ENCODE measurements at places on chromosomes 2 and 18.

DNA sequence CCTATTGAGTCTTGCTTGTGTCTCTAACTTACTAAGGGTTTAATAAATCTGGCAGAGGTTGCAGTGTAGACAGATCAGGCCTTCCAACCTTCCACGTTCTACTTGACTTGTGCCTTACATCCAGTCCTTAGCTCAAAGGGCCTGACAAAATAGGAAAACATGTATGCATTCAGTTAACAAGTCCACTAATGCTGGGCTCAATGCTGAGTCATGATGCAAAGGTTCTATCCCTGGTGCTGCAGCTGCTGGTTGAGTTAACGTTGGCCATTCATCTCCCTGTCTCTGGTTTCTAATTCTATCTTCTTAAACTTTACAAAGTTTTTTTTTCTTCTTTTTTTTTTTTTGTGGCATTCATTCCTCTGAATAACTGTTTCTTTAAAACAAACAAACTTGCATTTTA is 46.3 kb upstream of the ITGB6 start:
- no peak for DNase-seq

DNA sequence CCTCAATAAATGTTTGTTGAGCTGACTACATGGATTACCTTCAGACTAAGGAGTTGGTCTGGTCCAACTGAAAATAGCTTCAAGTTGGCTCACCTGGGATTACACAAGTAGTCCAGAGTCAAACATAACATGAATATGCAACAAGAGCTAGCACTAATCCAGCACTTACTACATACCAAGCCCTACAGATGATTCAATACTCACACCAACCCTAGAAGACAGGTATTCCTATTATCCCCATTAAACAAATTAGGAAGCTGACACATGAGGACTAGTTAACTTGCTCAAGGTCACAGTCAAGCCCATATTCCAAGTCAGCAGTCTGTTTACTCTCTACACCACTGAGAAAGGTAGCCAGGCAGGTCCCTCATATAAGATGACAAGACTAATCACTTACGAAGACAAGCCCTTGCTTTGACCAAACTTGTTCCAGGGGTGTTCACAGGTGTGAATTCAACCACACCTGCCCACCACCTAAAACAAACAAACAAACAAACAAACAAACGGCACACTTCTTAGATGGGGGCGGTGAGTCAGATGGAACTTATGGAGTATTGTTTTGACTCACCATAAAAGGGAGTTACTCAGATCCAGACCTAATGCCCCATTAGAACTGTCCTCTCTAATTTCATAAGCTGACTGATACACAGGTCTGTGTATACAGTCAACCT is 29.1 kb downstream of the TMEM131 start:
- no peak for DNase-seq

- DNase-seq: no peak
These were observed 44.5 kb upstream of the TMEM247 start for GRCh38 chr2:46434851-46435273.

- no peak for DNase-seq
These were observed 122.5 kb downstream of the FHOD3 start for GRCh38 chr18:36419900-36420531.

DNA sequence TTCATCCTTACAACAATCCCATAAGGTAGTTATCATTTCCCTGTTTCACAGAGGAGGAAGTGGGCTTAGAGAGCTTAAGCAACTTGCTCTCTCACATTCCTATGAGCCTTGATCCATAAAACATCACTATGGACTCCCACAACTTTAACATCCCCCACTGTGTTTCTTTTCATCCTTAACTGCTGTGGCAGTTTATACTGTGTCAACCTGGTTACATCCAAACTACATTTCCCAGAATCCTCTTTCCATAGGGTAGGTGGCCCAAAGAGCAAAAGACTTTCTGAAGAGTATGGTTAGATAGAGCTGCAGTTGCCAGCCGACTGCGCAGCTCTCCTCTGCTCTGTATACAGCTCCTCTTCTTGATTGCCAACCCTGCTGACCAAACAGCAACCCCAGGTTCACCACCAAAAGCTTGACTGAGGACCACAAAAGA is 22.5 kb downstream of the MAP3K2 start:
- DNase-seq: no peak

DNA sequence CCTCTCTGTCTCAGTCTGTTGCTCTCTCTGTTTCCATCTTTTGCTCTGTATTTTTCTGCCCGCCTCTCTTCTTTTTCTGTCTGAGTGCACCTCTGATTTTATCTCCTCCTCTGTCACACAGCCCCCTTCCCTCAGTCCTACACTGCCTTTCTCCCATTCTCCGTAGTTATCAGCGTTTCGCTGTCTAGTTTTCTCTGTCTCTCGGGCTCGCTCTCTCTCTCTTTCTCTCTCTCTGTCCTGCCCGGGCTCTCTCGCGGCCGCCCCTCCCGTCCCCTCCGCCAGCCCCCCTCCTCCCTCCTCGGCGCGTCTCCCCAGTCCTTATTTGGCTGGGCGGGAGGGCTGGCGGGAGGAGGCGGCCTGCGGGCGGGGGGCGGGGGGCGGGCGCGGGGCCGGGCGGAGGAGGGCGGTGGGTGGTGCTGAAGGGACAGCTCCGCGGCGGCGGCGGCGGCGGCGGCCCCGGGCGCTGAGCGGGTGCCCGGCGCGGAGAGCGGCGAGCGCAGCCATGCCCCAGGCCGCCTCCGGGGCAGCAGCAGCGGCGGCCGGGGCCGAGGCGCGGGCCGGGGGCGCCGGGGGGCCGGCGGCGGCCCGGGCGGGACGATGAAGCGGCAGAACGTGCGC is at the start of gene KCNK3:
Gene KCNK3, plus strand, starts transcription at position 444 of the 618 bp plus-strand sequence. Its CDS starts 154 bp downstream, at position 598.
- peak; percentile 30 for DNase-seq

GRCh38 chr18:32460171-32460731 is 10.4 kb downstream of the GAREM1 start:
- DNase-seq: no peak

DNA sequence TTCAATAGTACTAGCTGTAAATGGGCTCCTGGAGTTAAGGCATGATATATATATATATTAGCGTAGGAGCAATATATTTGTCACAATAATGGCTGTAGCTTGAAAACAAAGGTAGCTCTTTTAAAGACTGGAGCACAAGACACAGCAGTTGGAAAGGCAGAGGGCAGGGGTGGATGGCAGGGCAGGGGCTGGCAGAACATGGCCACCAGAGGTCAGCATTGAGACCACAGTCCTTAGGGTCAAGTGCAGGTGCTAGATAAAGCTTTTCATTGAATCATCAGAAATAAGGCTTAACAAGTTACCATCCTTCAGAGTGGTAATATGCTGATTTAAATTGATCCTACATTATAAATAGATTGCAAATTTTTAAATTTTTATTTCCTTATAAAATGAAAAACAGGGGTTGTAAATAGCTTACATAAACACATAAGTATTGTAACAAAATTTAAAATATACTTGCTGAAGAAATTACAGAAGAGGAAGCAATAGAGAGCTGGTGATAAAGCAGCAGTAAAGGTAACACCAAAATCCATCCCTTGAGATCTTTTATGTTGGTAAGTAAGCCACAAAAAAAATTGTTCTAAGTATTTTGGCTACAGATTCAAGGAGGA is 161.2 kb upstream of the PIEZO2 start:
- no peak for DNase-seq

GRCh38 chr18:14940735-14941134 is 192.8 kb downstream of the ANKRD30B start:
- no peak for DNase-seq

DNA sequence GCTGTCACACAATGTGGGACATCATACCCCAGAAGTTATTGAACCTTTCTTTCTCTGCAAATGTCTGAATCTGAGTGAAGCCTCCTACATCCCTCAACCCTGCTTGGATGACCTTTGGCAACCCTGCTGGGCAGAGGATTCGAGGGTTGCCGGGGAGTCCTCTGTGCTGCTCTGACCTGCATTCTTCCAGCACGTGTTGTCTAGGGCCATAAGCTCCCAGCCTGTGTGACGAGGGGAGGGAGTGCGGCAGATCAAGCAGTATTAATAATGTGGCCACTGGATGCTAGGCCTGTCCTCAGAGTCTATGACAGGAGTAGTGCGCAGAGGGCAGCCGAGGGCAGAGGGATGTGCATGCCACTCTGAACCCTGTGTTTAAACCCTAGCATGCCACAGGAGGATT is 58.8 kb downstream of the RPL37A start:
- DNase-seq: no peak

GRCh38 chr2:234958746-234959395 is 7.1 kb downstream of the SH3BP4 start:
- DNase-seq: no peak

DNA sequence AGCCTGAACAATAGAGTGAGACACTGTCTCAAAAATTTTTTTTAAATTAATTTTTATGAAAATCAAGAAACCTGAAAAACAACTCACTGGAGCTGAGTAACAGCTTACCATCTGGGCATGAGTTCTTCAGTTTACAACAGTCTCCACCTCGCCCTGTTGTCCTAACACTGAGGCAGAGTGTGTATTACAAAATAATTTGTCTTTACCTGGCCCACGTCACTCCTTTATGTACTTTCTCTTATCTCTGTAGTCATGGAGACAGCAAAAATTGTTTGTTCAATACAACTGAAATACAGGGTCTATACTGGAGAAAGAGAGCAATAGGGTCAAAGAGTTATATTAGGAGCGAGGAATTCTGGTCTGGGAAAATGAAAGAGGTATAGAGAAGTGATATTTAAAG is 48.1 kb downstream of the CYTIP start:
- no peak for DNase-seq

DNA sequence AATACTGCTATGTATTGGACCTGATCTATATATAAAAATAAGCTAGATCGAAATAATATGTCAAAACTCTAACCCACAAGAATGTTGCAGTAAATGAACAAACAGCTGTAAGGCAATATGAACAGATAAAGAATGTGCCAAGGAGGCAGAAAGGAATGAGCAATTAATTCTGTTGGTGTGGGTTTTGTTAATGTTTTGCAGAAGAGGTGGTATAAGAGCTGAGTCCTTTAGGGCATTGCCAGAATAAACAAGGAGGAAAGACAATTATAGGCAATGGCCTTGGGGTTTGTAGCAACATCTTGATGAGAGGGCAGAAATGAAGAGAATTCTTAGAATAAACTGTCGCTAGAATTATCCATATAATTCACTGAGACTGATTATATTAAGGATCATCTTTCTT is 240.9 kb upstream of the GULP1 start:
- DNase-seq: no peak

- no peak for DNase-seq
These were observed 678.0 kb downstream of the EPHA4 start for GRCh38 chr2:220894069-220894468.

- no peak for DNase-seq
These were observed 41.5 kb downstream of the NCKAP5 start for GRCh38 chr2:133526530-133527300.

- DNase-seq: no peak
These were observed 32.7 kb upstream of the MAP4K3 start for GRCh38 chr2:39469807-39470206.

- DNase-seq: no peak
These were observed 28.2 kb upstream of the YWHAQ start for GRCh38 chr2:9658972-9659371.

GRCh38 chr2:72211350-72211749 is 63.7 kb upstream of the CYP26B1 start:
- no peak for DNase-seq

GRCh38 chr2:60303680-60304079 is 249.8 kb downstream of the BCL11A start:
- DNase-seq: no peak

- no peak for DNase-seq
These were observed 15.0 kb upstream of the ACMSD start for GRCh38 chr2:134823431-134823830.

DNA sequence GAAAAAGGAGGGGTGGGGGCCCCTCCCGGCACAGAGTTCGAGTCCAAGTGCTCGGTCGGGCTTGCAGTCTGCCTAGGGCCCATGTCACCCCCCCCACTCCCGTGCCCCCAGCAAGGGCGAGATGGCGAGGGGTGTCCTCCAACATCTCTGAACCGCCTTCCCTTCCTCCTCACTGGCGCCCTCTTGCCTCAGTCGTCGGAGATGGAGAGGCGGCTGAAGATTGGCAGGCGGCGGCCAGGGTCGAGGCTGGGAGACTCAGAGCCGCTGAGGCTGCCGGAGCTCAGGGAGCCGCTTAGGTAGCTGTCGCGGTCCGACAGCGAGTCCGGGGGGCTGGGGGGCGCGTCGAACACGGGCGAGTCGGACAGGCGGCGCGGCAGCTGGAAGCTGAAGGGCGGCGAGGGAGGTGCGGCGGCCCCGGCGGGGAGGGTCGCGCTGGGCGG is 2.3 kb downstream of the ZFP36L2 start:
- peak; percentile 41 for DNase-seq

GRCh38 chr2:43426305-43427031 is 169.4 kb downstream of the THADA start:
- peak; percentile 34 for DNase-seq

GRCh38 chr2:144495227-144496091 is 24.5 kb downstream of the ZEB2 start:
- no peak for DNase-seq

DNA sequence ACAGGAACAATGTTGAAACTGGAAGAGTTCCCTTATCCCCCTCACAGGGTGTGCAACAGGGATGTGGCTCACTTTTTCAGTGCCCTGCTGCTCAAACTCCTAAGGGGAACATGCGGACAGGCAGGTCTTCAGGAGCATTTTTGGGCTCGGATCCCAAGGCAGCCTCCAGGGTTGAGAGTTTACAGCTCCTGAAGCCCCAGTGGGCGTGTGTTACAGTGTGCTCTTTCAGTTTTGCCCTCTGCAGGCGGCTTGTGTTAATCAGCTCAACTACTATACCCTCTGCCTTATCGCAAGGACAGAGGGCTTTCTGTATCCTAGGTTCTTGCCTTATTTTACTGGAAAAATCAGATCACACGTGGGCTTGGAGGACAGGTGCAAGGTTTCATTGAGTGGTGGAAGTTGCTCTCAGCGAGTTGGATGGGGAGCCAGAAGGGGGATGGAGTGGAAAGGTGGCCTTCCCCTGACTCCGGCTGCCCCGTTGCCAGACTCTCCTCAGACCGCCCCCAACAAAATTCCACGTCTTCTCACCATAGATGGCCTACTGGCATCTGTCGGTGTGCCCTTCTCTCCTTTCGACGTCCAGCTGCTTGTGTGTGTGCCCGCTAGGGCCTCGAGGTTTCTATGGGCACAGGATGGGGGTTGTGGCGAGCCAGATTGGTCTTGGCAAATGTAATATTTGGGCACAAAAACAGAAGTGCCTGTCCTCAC is 541.9 kb downstream of the TMX3 start:
- DNase-seq: no peak

DNA sequence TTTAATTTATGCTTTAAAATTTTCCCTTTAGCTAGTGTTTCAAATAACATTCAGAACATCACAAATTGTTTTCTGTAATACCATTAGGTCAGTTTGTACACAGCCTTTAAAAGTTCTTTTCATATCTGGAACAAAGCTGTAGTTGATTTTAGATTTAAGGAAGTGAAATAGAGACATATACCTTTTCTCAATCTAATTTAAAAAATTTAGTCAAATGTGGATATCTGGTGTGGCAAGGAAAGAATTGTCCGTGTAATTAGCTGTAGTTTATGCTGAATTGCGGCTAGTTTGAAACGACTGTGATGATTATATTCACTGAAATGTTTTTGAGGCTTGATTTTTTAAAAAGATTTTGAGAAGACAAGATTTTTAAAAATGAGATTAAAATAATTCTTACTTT is 59.9 kb downstream of the EML6 start:
- DNase-seq: no peak
